ENCODE measurements at places on chromosomes 4 and X. TPM values are rescaled to one million over a fixed set of nuclear protein-coding genes. Genes with fewer than 3 reads are reported as not detected.

DNA sequence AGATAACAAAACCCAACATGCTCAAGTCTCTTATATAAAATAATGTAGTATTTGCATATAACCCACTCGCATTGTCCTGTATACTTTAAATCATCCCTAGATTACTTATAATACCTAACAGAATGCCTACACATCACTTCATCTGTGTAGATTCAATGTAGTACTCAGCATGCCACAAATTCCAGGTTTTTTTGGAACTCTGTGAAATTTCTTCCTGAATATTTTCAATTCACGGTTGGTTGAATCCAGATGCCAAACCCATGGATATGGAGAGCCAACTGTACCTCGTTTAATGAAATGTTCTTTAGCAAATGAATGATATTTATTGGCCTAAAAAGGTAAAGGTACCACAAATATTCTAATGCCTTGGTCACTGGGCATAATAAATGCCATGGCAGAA, 24.8 kb downstream of the CCNI start:
- DNase-seq = no peak
- H3K27ac ChIP-seq = no peak overlapping the region
- no peak overlapping the region for H3K4me3 ChIP-seq
- peaks cover 56% of the 10 kb centered on the region for H3K36me3 ChIP-seq
- peaks cover 6% of the 10 kb centered on the region for H3K4me1 ChIP-seq

COL25A1 gene
- not detected for total RNA-seq

PLP1 gene
- total RNA-seq = not detected

DNA sequence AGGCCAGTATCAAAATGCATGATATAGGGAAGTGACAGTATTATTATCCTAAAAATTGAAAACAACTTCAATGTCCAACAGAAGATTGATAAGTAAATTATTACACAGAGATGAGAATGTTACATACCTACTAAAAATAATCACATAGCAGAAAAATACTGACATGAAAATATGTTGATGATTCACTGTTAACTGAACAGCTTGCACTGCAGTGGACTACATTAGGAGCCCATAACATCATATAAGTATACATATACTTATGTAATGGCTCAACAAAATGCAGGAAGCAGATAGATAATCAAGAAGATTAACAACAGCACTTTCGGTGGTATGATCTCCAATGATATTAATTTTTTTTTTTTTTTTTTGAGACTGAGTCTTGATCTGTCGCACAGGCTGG, 7.1 kb downstream of the CLOCK start:
- peaks cover 25% of the 10 kb centered on the region for H3K4me1 ChIP-seq
- H3K36me3 ChIP-seq = peaks cover 1% of the 10 kb centered on the region
- no peaks in the 10 kb centered on the region for H3K27me3 ChIP-seq
- H3K4me3 ChIP-seq = no peak overlapping the region

- H3K4me3 ChIP-seq = no peak overlapping the region
- H3K36me3 ChIP-seq = no peaks in the 10 kb centered on the region
- no peaks in the 10 kb centered on the region for H3K4me1 ChIP-seq
Observed at GRCh38 chr4:56671860-56672259, 9.2 kb downstream of the HOPX start.

GRCh38 chrX:11558972-11559371, 106.7 kb downstream of the ARHGAP6 start:
- no peak overlapping the region for H3K4me3 ChIP-seq
- peaks cover 3% of the 10 kb centered on the region for H3K27me3 ChIP-seq
- H3K4me1 ChIP-seq = no peaks in the 10 kb centered on the region
- no peak overlapping the region for H3K27ac ChIP-seq
- H3K36me3 ChIP-seq = no peaks in the 10 kb centered on the region

TRPC3 gene
- 2.5 TPM for total RNA-seq

GRCh38 chr4:128709268-128709667, 100.2 kb upstream of the JADE1 start:
- peak overlapping the region; percentile 74 for H3K27ac ChIP-seq
- H3K4me3 ChIP-seq = no peak overlapping the region
- no peaks in the 10 kb centered on the region for H3K36me3 ChIP-seq
- DNase-seq = no peak
- H3K27me3 ChIP-seq = no peaks in the 10 kb centered on the region

DNA sequence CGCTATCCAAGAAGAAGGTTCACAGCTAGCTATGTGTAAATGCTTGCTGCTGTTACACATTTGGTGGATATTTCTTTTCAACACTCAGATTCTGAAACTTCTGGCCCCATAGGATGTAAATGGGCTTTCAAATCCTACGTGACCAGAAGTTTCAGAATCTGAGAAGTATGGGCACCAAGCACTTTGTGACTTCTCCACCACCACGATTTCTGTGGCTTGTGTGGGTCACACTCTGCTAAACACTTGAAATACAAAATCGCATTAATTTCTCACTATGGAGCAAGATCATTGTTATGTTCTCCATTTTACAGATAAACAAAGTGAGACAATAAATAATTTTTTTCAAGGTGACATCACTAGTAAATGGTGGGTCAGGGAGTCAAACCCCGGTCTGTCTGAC, 259.4 kb upstream of the JADE1 start:
- DNase-seq = no peak
- H3K36me3 ChIP-seq = no peaks in the 10 kb centered on the region
- H3K27me3 ChIP-seq = peaks cover 5% of the 10 kb centered on the region

CPE gene
- total RNA-seq = not detected

DNA sequence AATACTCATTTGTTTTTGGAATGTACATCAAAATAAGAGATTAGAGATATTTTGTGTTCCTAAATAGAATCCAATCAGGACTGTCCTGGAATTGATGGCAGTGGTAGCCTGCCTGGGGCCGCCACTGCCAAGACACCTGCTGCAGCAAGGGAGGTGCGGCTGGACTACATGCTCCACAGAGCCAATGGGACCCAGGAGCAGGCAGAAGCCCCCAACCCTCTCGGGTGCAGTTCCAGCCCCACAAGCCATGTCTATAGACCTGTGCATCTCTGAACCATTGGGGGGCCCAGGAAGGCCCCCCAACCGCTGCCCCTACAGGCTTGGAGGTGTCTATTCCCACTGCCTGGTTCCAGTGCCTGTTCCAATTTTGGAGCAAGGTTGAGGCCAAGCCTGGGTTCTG, 1524.3 kb downstream of the PCDH18 start:
- no peaks in the 10 kb centered on the region for H3K27me3 ChIP-seq
- H3K36me3 ChIP-seq = no peaks in the 10 kb centered on the region
- no peak overlapping the region for H3K27ac ChIP-seq
- no peaks in the 10 kb centered on the region for H3K4me1 ChIP-seq
- H3K4me3 ChIP-seq = no peak overlapping the region

DNA sequence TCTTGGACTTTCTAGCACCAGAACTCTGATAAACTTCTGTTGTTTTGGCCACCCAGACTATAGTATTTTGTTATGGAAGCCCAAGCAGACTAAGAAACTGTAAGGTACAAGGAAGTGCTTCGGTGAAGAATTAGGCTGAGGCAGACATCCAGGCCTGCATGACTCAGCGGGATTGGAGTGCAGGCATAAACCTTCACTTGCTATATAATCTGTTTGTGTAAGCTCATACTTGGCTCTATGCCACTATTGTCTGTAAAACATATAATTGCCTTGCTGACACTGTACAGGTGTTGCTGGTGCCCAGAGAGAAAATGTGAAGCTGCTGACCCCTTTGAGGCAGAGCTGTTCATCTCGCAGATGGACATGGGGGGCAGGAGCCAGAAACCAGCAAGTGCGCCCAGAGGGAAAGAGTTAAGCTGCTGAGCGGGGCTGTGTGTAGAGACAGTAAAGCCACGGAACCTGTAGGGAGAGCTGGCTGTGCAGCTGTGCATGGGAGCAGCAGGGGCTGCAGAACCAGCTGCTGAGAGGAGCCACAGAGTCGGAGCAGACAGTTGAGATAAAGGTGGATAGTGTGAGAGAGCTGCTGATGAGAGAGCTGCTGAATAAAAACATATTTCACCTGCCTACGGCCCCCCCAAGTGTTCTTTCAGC, 96.2 kb downstream of the RBM46 start:
- H3K4me3 ChIP-seq = no peak overlapping the region
- no peaks in the 10 kb centered on the region for H3K4me1 ChIP-seq
- no peak for DNase-seq
- no peaks in the 10 kb centered on the region for H3K36me3 ChIP-seq

DNA sequence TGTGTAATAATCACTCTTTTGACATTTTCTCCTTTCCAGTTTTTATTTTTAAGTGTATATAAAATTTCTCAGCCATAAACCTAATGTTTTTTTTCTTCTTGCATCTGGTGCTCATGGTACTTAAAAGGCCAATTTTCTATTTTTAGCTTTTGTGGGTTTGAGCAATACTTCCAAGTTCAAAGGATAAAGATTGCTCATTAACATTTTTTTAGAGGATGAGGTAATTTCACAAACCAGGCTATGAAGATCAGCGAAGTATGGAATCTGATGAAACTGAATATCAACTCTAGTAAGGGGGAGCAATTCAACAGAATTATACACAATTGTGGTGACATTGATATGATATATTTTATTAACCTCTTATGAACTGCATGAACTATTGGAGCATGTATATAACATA, 25.8 kb upstream of the KLHL34 start:
- no peak for DNase-seq
- H3K4me3 ChIP-seq = no peak overlapping the region
- no peaks in the 10 kb centered on the region for H3K27me3 ChIP-seq
- H3K27ac ChIP-seq = no peak overlapping the region

- H3K36me3 ChIP-seq = no peaks in the 10 kb centered on the region
- no peak overlapping the region for H3K4me3 ChIP-seq
- DNase-seq = no peak
- peaks cover 18% of the 10 kb centered on the region for H3K4me1 ChIP-seq
- H3K27me3 ChIP-seq = peaks cover 2% of the 10 kb centered on the region
Observed at GRCh38 chr4:186069729-186070128, 773 bp downstream of the TLR3 start.

DNA sequence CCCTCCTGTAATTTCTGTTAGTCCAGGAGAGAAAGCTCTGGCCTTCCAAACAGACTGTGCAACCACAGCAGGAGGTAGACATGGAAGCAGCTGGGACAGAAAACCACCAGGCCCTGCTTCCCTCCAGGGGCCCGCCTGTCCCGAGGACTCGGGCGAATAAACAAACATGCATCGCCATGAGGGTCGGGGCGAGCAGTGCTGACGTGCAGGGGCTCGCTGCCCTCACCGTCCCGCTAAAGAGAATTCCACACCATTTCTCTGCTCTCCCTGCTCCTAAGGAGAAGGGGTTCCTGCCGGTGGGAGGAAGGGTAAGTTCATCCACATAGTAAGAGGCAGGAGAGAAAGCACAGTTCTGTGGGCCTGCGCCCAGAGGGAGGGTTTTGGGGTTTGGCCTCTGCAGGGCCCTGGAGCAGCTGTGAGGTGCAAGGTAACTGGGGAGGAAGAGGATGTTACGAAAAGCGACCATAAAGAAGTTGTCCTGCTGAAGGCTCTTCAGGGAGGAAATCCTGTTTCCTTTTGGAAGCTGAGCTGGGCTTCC, 54.9 kb downstream of the WFS1 start:
- DNase-seq = no peak
- no peak overlapping the region for H3K27ac ChIP-seq

GRCh38 chrX:116607776-116608175, 145.0 kb upstream of the CT83 start:
- H3K36me3 ChIP-seq = no peaks in the 10 kb centered on the region
- H3K27me3 ChIP-seq = no peaks in the 10 kb centered on the region
- H3K4me1 ChIP-seq = no peaks in the 10 kb centered on the region
- H3K27ac ChIP-seq = no peak overlapping the region

PPBP gene
- total RNA-seq = not detected

DNA sequence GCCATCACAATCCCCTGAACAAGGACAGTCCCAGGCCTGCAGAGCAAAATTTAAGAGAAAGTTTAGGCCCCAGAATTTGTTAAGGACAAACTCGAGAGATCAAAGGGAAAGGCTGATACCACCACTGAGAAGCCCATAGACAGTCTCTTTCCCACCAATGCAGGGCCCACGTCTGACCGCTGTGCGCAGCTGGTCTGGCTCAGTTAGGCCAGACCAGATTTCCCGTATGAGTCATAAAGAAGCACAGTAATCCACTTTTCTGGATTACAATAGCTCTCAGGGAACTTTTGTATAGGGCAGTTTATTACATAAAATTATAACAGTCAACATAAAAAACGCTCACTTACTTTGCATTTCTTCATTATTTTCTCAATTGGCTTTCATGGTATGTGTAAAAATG, 259.5 kb downstream of the RCHY1 start:
- H3K4me3 ChIP-seq = no peak overlapping the region
- no peak for DNase-seq
- H3K36me3 ChIP-seq = no peaks in the 10 kb centered on the region
- H3K27me3 ChIP-seq = no peaks in the 10 kb centered on the region
- H3K27ac ChIP-seq = no peak overlapping the region
